SK-N-SH (cell line): ENCODE measurements at places on chromosomes 12 and 14.

DNA sequence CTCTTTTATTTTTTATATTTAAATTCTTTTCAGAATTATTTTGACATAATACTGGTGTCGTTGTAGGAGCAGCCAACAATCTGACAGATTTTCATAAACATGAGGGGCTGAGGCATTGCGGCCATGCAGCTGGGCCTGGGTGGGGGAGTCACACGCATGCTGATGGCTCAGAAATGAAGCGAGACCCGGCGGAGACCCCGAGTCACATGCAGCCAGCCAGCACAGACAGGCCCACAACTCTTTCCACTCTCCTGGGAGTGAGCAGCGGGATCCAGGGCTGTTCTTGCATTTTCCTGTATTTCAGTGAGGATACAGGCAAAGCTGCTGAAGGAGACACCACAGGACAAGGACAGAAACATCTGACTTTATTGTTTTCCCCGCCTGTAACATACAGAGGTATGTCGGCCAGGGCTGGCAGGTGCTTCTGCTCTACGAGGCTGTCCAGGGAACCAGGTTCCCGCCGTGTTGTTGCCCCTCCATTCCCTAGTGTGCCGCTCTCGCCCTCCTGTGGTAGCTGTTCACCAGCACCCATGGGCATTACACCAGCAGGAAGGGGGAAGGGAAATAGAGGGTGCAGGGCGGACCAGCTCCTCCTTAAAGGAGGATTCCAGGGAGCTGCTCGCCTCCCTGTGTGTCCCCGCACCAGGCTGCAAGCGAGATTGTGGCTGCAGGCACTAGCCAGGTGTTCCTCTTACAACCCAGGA lies 30.5 kb downstream of the FZD10 start:
- DNase-seq = no peak

- DNase-seq = peak; percentile 78
Measured at GRCh38 chr14:93733631-93734030, 54.7 kb downstream of the PRIMA1 start.

GRCh38 chr14:90971687-90972086 lies 88.8 kb downstream of the RPS6KA5 start:
- DNase-seq = no peak

- peak; percentile 34 for DNase-seq
Measured at GRCh38 chr12:64687816-64688215, 71.4 kb downstream of the GNS start.

DNA sequence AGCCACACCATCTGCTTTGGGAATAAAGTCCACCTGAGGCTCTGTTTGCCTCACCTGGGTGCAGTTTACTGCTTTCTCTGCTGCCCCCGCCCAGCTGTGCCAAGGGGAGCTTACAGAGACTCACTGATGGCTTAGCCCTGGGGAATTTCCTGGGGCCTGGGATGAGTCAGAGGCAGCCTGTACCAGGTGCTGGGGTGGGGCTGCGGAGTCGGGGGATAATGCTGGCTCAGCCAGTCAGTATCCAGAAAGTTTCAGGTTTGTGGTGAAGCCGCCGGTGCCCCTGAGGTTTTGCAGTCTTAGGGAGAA lies 22.3 kb downstream of the PLEKHG3 start:
- no peak for DNase-seq
